ENCODE measurements at places on chromosomes 13 and 19. TPM values are rescaled to one million over a fixed set of nuclear protein-coding genes. Genes with fewer than 3 reads are reported as not detected.

DNA sequence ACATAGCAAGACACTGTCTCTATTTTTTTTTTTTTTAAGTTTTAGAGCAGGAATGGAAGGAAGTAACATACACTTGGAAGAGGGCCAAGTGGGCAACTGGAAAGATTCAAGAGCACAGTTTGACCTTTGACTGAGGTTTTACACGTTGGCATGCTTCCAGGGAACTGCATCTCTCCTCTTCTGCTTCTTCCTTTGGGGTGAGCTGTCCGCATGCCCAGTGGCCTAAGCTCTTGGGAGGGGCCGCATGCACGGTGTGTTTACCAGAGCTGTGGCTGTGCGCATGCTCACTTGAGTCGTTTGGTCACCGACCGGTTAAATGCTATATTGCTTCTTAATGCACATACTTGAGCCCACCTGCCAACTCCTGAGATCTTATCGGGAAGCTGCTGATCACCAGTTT, 727.7 kb downstream of the UQCRFS1 start:
- no peak overlapping the region for H3K27ac ChIP-seq
- H3K4me1 ChIP-seq, result no peaks in the 10 kb centered on the region
- no peaks in the 10 kb centered on the region for H3K36me3 ChIP-seq
- no peak overlapping the region for H3K4me3 ChIP-seq

DNA sequence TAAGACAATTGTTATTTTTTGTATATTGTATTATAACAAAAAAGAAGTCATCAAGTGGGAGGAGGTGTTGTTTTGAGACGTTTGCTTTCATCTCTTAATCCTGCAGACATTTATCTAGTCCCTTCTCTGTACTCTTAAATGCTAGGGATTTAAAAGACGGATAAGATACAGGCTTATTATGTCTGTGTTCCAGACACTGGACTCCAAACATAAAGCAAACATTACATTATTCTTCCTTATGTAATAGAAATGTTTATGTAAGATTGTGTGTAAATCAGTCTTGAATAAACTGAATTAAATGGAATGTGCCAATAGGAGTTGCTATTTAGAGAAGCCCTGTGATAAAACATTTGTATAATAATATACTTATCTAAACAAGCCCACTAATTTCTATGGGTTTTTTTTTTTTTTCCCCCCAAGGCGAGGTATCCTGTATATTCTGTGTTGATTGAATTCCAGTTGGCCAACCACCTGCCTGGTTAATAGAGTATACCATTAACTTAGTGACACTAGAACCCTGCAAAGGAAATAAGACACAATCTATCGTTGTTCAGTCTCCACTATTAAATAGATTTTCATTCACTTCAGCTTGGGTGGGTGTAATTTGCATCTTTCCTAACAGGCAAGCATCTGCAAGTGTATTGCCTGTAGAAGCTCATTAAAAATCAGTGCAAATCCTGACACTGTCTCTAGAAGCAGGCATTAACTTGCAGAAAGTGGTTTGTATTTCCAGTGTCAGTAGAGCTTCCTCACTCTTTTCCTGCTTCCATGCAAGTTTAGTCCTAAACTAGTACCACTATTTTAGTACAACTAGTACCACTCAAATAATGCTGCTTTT, 69.0 kb downstream of the LRCH1 start:
- H3K27ac ChIP-seq, result no peak overlapping the region
- DNase-seq, result no peak
- peaks cover 8% of the 10 kb centered on the region for H3K4me1 ChIP-seq
- no peak overlapping the region for H3K4me3 ChIP-seq
- no peaks in the 10 kb centered on the region for H3K36me3 ChIP-seq
- no peaks in the 10 kb centered on the region for H3K27me3 ChIP-seq

- H3K27ac ChIP-seq, result no peak overlapping the region
- H3K36me3 ChIP-seq, result no peaks in the 10 kb centered on the region
- no peak overlapping the region for H3K4me3 ChIP-seq
- no peaks in the 10 kb centered on the region for H3K27me3 ChIP-seq
- no peak for DNase-seq
- no peaks in the 10 kb centered on the region for H3K4me1 ChIP-seq
These were observed 246.3 kb downstream of the LACC1 start for GRCh38 chr13:44125943-44126469.

DNA sequence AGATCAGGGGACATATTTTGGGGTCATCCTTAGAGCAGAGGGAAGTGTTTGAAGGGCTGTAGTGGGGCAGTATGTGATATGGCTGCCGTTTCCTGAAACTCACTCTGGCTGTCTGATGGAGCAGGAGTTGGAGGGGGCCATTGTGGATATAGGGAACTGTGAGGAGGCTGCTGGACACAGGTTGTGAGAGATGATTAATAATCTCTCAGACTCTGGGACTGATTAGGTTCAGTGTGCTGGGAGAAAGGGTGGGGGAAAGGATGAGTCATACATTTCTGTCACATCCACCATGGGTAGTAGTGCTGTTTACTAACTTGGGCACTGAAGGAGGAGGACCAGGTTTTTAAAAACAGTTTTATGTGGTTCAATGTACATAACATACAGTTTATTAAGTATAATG, 4.8 kb downstream of the B3GLCT start:
- H3K4me1 ChIP-seq, result peaks cover 30% of the 10 kb centered on the region
- H3K36me3 ChIP-seq, result no peaks in the 10 kb centered on the region
- H3K27ac ChIP-seq, result no peak overlapping the region
- peak; percentile 71 for DNase-seq

Gene SERPINE3
- not detected for total RNA-seq

GRCh38 chr19:7645656-7646425, 8.9 kb downstream of the STXBP2 start:
- no peak overlapping the region for H3K27ac ChIP-seq
- peaks cover 1% of the 10 kb centered on the region for H3K27me3 ChIP-seq
- no peak overlapping the region for H3K4me3 ChIP-seq
- H3K36me3 ChIP-seq, result no peaks in the 10 kb centered on the region
- no peaks in the 10 kb centered on the region for H3K4me1 ChIP-seq

- H3K27ac ChIP-seq, result no peak overlapping the region
- no peaks in the 10 kb centered on the region for H3K36me3 ChIP-seq
- H3K4me3 ChIP-seq, result no peak overlapping the region
- H3K4me1 ChIP-seq, result no peaks in the 10 kb centered on the region
- H3K27me3 ChIP-seq, result no peaks in the 10 kb centered on the region
- peak; percentile 66 for DNase-seq
These were observed 398.8 kb downstream of the DLEU7 start for GRCh38 chr13:50444726-50445125.

DNA sequence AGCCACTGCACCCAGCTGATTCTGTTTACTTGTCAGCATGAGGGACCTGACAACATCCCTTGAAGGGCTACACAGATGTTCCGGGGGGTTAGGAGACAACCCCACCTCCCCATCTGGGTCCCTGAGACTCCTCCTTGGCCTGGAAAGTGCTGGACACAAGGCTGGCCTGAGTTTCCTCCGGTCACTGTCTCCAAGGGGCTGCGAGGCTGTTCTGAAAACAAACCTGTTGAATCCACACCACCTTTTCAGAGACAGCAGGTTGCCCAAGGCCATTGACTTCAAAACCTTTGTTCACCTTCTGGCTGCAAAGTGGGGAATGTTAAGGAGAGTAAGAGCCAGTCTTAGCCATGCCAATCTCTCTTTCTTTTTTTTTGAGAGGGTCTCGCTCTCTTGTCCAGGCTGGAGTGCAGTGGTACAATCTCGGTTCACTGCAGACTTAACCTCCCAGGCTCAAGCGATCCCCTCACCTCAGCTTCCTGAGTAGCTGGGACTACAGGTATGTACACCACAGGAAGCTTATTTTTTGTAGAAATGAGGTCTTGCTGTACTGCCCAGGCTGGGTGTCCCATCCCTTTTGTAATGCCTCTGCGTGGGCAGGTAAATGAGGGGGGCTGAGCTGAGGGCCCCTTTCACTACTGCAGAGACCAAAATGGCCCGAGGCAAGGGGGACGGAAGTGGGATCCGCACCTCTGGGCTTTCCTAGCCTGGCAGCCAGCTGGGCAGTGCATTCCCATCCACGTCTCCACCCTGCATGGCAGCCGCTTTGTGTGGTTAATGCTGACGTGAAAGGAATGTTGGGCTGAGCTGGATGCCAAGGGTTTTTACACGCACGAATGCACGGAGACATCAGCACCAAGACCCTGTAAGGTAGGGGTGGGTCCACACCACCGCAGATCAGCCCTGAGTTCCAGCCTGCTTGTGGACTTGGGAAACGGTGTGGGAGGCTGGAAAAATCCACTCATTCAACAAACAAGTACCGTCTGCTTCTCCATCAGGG, 1.9 kb upstream of the ZNF628 start:
- DNase-seq, result peak; percentile 89
- H3K4me1 ChIP-seq, result peaks cover 33% of the 10 kb centered on the region
- peak overlapping the region; percentile 1 for H3K4me3 ChIP-seq
- H3K27ac ChIP-seq, result peak overlapping the region; percentile 84

DNA sequence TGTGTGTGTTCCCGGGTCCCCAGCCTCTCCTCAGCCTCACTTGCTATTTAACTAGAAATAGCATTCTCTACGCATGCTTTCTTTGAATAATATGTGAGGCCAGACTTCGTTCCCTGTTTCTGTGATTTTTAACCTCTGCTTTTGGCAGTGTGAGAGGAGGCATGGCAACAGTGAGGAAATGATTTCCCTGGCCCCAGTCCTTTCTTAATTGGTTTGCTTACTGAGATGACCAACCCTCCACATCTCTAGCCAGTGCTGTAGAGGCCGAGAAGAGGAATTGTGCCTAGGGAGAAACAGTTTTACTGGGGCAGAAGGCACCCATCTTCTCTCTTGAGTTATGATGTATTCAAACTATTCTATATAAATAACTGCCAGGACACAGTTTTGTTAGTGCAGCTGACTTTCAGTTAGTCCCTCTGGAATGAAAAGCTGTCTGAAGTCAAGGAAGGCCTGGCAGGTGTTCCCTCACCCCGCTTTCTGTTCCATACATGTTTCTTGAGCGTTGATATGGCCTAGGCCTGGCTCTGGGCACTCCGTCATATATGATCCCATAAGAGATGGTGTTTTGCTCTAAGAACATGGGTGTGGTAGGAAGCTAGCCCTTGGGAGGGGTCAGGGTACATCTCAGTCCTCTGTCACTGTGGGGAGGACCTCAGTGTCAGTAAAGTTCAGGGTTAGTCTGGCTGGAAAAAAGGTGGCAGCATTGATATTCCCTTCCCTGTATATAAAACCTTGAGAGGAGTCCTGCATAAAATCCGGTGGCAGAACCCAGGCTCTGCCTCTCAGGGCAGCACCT, 73.7 kb upstream of the NPAS1 start:
- H3K27me3 ChIP-seq, result no peaks in the 10 kb centered on the region
- DNase-seq, result no peak
- peak overlapping the region; percentile 13 for H3K27ac ChIP-seq
- no peak overlapping the region for H3K4me3 ChIP-seq
- H3K4me1 ChIP-seq, result peaks cover 26% of the 10 kb centered on the region

Gene LYPD3
- total RNA-seq, result 0.22 TPM

DNA sequence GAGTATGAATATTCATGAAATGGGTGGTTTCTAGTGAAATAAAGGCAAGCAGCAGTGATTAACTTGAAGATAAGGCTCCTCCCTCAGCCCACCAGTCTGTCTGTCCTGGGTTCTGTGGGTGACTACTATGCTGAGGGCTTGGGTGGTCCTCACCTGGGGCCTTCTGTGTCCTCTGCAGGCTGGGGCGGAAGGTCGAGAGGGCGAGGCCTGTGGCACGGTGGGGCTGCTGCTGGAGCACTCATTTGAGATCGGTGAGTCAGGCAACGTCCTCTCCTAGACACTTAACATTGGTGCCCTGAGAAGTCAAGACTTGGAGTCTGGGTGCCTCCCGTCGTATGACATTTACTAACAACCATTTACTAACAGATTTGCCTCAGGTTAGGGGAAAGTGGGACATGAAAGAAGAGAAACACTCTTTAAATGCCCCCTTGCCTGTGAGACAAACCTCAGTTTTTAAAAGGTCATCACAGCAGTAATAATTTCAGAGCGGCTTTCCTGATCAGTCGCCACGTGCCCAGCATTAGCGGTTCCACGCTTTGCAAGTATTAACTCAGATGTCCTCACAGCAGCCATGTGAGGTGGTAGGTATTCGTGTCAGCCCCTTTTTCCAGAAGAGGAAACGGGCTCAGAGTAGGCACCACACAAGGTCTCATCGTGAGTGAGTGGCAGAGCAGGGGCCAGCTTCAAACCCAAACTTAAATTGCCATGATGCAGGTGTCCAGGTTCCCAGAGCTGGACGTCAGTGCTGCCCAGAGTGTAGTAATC, 1.3 kb upstream of the GARIN5A start:
- peak overlapping the region; percentile 98 for H3K4me3 ChIP-seq
- no peak for DNase-seq
- no peaks in the 10 kb centered on the region for H3K36me3 ChIP-seq
- H3K4me1 ChIP-seq, result peaks cover 5% of the 10 kb centered on the region
- H3K27ac ChIP-seq, result no peak overlapping the region

GRCh38 chr19:14115756-14116155, 1.8 kb downstream of the PRKACA start:
- H3K4me1 ChIP-seq, result peaks cover 33% of the 10 kb centered on the region
- H3K4me3 ChIP-seq, result peak overlapping the region; percentile 90
- H3K36me3 ChIP-seq, result no peaks in the 10 kb centered on the region
- no peak for DNase-seq
- H3K27me3 ChIP-seq, result no peaks in the 10 kb centered on the region

DNA sequence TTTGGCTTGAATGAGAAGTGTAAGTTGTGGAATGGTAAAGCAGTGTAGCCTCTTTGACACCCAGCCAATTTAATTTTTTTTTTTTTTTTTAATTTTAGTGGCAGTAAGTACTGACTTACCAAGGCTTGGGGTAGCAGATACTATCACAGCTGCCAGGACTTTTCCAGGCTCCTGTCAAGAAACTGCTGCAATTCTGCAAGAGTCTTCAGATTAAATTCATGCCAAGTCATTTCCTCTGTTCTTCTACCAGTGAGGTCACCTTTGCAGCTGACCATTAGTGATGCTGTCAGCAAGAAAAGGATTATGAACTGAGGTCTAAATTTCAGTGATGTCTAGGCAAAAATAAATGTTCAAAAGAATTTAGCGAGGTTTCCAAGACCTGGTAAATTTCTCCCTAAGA, 91.2 kb downstream of the GGACT start:
- no peaks in the 10 kb centered on the region for H3K27me3 ChIP-seq
- DNase-seq, result peak; percentile 71
- no peaks in the 10 kb centered on the region for H3K36me3 ChIP-seq
- H3K27ac ChIP-seq, result peak overlapping the region; percentile 4

Gene IQCN
- total RNA-seq, result 1.3 TPM

- no peaks in the 10 kb centered on the region for H3K4me1 ChIP-seq
- H3K36me3 ChIP-seq, result no peaks in the 10 kb centered on the region
- no peaks in the 10 kb centered on the region for H3K27me3 ChIP-seq
- no peak overlapping the region for H3K27ac ChIP-seq
These were observed 399.6 kb downstream of the LMO7 start for GRCh38 chr13:76035711-76036110.

- H3K4me3 ChIP-seq, result no peak within 1 kb of the TSS
- no peaks in the 10 kb centered on the region for H3K36me3 ChIP-seq
- no peaks in the 10 kb centered on the region for H3K4me1 ChIP-seq
These were observed at the start of gene IGFL2 for GRCh38 chr19:46147791-46148288. TSS of gene IGFL2 (plus strand) at chr19:46148238. CDS start at chr19:46148279, 41 bp downstream.

Gene BORA
- total RNA-seq, result 4.8 TPM

Gene SCN1B
- total RNA-seq, result 3.0 TPM
